ENCODE measurements at places on chromosomes 1 and 21.

- DNase-seq, result no peak
Measured at GRCh38 chr1:41743366-41743765, 175.4 kb downstream of the HIVEP3 start.

- no peak for DNase-seq
Measured at GRCh38 chr1:45820788-45821187, 17.4 kb downstream of the MAST2 start.

DNA sequence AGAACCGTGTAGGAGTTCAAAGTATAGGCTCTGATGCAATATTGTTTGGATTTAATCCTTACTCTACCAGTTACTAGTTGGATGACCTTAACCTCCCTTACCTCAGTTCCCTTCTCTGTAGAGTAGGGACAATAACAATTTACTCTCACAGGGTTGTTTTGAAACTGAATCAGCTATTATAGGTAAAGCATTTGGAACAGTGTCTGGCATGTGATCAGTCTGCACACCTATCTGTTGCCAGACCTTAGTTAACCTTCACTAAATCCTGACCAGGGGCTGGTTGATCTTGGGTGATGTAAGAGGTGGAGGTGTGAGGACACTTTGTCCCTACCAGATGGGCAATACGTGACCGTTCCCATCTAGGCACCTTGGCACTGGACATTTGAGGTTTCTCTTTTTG, 106.9 kb downstream of the DDX20 start:
- no peak for DNase-seq

DNA sequence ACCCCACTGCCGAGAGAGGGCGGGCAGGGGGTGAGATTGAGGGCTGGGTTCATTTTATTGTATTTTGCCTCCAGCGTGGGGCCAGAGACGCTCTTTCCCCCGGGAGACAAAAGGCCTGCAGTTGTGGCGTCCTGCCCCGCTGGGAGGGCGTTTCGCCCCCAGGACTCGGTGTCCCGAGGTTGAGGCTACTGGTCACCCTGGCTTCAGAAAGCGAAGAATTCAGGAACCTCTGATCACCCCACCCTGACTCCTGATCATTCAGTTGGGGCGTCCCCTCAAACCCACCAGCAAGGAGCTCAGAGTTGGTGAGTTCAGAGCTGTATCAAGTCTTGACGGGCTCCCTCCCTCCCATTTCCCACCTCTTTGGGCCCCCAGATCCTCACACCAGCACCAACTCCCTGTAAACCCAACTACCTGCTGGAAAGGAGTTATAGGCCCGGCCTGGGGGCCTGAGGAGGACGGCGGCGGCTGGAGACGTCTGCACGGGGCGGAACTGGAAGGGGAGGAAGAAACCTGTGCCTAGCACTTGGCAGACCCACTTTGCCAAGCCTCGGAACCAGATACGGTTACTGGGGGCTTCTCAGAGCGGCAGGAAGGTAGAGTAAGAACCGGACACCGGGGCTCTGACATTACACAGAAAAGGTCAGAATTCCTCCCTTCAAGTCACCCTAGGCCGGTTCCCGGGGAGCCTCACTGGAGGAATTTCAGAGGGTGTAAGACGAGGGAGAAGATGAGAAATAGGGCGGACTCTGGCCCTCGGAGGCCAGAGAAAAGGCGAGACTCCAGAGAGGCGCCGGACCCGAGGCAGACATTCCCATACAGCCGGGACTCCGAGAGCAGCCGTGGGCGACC, 761 bp upstream of the PAX7 start:
- DNase-seq, result no peak

DNA sequence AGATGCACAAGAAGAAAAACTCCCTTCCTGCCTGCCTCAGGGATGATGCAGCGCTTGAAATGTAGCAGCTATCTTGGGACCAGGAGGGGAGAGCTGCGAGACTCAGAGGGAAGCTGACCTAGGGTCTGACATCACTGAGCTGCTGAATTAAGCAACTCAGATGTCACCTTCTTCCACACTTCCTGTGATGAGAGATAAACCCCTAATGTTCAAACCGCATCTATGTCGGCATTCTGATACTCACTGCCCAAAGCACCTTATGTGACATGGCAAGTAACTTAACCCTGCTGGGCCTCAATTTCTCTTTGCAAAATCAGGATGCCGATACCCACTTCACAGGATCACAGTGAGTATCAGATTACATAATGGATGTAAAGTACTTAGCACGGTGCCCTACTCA, 9.1 kb upstream of the AK2 start:
- DNase-seq, result no peak

GRCh38 chr1:109901524-109902145, 9.0 kb upstream of the CSF1 start:
- DNase-seq, result peak; percentile 76

GRCh38 chr21:39651206-39651605, 38.5 kb downstream of the B3GALT5 start:
- DNase-seq, result no peak

DNA sequence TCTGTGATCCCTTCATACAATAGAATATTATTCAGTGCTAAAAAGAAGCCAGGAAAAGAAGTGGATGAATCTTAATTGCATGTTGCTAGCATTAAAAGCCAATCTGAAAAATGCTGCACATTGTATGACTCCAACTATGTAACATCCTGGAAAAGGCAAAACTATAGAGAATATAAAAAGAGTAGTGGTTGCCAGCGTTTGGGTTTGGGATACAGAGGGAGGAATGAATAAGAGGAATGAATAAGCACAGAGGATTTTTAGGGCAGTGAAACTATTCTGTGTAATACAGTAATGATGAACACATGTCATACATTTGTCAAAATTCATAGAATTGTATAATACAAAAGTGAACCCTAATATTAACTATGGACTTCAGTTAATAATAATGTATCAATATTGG, 42.5 kb downstream of the GPR88 start:
- DNase-seq, result no peak

- DNase-seq, result peak; percentile 92
Measured at GRCh38 chr1:181152892-181153633, 64.6 kb downstream of the IER5 start.

GRCh38 chr21:43369596-43370090, 57.3 kb downstream of the SIK1 start:
- no peak for DNase-seq

GRCh38 chr21:36282568-36283230, 37.3 kb upstream of the MORC3 start:
- DNase-seq, result no peak

- DNase-seq, result no peak
Measured at GRCh38 chr1:65238010-65238409, 71.3 kb upstream of the DNAJC6 start.

- DNase-seq, result no peak
Measured at GRCh38 chr1:213669964-213670691, 317.6 kb upstream of the PROX1 start.

GRCh38 chr1:185732951-185733350, 1.2 kb upstream of the HMCN1 start:
- no peak for DNase-seq

DNA sequence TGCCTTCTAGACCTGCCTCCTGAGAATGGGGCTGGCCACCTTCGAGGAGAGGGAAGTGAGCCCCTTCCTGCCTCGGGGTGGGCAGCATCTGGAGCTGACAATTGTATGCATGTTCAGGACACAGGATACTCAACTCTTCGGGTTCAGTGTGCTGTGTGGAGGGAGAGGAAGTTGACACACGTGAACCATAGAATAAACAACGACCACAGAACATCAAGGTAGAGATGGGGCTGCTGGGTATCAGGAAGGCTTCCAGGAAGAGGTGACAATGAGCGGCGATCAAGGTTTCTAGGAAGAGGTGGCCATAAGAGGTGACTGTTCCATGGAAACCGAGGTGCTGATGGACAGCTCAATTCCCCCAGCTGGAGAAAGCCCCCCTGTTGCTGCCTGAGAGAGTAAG, 22.0 kb downstream of the UBIAD1 start:
- no peak for DNase-seq

DNA sequence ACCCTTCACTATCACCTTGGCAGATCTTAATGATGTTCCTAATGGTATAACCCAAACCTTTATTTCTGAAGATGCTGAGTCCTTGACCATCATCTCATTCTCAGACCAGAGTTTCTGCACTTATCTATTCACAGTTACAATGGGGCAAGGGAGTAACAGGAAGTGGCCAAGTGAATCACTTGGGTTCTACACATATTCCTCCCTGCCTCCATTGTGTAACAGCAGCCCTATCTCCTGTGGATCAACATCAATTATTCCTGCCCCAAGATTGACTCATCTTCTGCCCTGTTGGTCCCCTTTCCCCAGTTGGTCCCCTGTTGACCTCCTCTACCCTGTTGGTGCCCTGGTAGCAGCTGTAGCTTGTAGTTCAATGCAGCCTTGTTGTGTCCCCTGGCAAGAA, 10.3 kb upstream of the S100A7 start:
- no peak for DNase-seq

GRCh38 chr1:165823552-165824268, 3.7 kb upstream of the UCK2 start:
- no peak for DNase-seq

- DNase-seq, result no peak
Measured at GRCh38 chr1:232170909-232171308, 459.0 kb downstream of the SIPA1L2 start.

DNA sequence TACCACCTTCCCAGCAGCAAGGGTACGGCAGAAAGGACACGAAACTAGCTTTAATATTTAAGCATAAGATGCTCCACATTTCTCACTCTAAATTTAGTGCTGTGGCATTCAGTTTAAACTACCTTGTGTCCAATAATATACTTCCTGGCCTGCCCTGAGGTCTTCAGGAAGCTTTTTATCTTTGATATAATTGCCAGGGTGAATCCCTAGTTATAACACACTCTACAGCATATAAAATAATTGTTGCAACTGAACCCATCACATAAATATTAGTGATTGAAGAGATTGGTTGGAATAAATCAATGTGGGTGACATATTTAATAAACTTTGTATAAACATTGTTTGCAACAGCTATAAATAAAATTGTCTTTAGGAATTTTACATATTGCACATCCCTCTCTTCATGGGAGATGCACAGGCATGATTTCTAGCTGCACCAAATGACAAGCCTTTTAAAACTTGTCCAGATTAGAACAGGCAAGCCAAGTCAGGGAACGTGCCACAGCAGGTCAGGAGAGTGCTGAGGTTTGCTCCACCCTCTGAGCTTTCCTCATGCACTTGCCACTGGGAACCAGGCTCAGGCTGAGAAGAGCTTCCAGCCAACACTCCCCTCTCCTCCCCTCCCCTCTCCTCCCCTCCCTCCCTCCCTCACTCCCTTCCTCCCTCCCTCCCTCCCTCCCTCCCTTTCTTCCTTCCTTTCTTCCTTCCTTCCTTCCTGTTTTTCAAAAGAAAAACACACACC, 623.2 kb upstream of the PKN2 start:
- no peak for DNase-seq

DNA sequence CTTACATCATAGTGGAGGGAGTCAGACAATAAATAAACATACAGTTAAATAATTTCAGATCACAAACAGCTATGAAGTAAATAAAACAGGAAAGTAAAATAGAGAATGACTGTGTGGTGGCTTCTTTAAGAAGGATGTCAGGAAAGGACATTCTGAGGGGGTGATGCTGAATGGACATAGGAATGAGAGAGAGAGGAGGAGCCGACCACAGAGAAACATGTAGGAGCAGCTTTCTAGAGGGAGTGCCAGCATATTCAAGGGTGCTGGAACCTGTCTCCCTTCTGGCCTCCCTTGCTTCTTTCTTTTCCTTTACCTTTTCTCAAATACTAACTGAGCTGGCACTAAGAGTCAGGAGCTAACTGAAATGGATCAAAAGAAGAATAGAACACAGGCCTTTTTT, 20.5 kb upstream of the BCL10 start:
- no peak for DNase-seq

GRCh38 chr1:31102501-31102950, 37.0 kb upstream of the PUM1 start:
- DNase-seq, result no peak

DNA sequence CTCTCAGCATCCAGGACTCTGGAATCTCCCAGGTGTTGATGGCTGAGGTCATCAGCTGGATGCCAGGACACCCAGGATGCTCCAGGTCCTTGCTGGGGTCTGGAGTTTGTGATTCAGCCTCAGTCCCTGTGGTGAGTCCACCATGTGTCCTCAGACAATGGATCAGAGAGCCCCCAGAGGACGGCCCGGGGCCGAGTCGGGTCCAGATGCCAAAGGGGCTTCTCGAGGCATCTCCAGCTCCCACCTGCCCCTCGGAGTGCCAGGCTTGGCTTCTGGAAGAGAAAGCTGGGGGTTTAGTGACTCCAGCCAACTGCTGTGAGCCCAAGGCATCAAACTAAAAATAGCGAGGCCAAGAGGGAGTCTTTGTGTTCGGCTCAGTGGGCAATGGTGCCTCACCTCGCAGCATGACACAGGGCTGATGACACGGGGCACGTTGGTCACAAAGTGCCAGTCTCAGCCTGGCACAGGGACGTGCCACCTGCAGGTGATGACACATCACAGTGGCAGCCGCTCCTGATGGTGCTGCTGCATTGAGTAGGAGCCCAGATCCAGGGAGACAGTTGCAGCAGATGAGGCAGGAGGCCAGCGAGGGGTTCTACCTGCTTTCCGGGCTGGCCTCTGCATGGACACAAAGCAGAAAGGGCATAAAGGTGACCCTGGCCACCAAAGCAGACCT, 10.6 kb downstream of the PDE9A start:
- DNase-seq, result no peak

DNA sequence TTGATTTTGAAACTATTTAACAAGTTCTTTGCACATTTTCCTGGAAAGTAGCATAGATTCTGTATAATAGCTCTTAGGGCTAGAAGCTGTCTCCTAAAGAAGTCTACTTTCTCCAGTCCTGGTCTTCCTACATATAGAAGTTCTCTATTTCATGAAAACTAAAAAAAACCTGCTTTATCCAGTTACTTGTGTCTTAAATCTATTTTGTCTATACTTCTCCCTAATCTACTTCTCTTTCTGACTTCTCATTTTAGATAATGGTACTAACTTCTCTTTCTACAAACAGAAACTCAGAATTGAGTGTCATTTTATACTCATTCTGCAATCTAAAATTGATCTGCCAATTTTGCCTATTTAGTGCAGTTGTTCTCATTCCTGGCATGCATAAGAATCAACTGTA, 28.7 kb downstream of the PDE4B start:
- no peak for DNase-seq

GRCh38 chr1:85611856-85612255, 31.3 kb downstream of the CCN1 start:
- no peak for DNase-seq

GRCh38 chr1:115978292-115978941, 2.1 kb downstream of the SLC22A15 start:
- DNase-seq, result no peak

GRCh38 chr1:45785583-45785982, 17.8 kb upstream of the MAST2 start:
- no peak for DNase-seq
